ENCODE measurements at places on chromosomes 1 and 21.

DNA sequence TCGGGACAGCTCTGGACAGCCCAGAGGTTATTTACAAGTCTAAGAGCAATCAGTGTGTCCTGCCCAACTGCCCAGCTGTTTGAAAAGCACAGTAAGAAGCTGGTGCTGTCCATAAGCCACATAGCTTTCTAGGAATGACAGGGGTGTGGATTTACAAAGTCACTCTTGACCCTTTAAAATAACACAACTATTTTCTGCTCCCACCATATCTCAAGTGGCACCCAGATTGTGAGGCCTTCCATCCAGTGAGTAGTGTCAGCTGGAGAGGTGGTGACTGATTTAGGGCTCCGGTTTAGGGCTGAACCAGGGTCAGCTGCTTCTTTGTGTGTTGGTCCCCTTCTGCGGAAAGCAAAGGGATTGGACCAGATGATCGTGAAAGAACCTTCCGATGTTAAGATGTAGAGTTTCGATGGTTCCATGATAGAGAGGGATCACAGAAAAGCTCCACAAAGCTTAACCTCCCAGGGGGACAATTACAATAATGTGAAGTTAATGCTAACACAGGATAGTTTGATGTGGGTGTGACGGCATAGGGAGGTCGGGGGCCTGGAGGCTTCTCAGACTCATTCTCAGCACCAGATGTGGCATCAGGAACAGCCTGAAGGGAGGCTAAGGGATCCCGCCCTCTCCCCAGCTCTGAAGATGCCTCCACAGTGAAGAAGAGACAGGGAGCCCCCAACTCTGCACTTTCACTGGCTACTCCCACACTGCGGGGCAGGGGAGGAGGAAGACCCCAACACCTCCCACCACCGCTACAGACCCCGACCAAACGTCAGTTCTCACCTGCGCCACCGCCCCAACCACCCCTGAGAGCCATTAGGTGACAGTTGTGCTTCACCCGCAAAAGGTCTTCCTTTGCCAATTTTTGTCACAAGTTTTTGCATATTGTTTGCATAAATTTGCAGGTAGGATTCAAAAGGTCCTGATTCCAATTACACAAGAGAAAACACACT is 40.6 kb downstream of the LRRC3 start:
- no peak for DNase-seq

DNA sequence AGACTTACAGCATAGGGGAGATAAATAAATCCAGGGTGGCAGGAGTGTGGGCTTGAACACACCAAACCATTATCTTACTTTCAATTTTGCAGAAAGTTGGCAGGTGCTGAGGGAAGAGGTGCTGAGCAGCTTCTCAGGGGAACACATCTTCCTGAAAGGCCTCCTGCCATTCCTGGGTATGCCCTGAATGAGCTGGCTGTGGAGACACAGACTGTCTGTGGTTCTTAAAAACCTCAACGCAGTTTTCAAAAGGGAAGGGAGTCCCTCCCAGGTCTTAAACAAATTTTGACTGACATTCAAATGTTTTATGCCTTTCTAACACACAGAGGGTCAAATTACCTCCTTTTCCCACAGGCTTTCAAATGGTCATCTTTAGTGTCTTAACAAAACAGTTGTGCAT is 166.9 kb downstream of the TNFSF18 start:
- no peak for DNase-seq

DNA sequence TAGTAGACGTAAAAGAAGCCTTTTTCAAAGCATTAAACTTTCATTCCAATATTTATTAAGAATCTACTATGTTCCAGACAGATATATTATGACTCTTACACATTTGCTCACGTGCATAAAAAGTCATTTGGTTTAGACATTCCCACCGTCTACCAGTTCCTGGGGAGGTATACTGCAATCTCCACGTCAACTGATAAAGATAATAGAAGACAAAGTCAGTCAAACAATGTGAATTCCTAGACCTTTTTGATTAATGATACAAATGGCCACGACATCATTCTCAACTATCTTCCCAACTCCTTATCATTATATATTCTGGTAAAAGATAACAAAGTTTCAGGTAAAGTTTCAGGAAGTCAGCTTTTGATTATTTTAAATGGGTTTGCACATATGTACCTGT is 69.0 kb downstream of the SIPA1L2 start:
- no peak for DNase-seq

DNA sequence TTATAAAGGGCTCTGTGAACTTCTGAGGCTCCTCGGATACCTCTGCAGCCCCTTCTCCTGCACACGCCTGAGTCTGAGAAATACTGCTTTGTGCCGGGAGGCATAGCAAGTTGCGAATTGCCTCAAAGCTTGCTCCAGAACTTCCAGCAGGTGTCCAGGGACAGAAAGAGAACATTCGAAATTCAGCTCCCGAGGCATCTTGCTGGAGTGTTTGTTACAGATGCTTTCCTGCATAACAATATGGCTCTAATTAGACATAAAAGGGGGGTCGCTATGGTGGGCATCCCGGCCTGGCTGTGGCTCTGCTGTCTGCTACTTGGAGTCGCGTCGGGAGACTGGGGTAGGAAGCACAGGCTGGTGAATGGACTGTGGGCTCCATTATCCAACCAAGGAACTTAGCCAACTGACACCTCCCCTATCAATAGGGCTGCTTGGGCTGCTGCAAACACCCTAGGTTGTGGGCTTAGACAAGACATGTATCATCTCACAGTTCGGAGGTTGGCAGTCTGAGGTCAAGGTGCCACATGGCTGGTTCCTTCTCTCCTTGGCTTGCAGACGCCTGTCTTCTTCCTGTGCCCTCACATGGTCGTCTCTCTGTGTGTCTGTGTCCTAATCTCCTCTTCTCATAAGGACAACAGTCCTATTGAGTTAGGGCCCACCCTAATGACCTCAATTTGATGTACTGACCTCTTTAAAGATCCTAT is 607.0 kb downstream of the NPHP4 start:
- no peak for DNase-seq

DNA sequence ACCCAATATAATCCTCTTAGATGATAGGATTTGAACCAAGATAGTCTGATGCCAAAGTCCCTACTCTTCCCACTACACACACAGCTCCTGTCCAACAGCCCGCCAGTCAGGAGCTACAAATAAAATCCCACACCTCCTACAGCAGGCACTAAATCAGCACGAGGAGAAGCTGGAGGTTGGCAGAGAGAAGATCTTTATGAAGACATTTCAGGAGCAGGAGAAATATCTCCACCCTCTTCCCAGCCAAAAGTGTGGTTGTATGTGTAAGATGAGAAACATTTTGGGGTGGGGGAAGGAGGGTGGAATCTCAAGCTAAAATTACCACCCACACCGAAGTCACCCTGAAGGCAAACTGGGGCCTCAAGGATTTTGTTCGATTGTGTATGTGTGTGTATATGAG is 54.5 kb downstream of the PLXNA2 start:
- no peak for DNase-seq

DNA sequence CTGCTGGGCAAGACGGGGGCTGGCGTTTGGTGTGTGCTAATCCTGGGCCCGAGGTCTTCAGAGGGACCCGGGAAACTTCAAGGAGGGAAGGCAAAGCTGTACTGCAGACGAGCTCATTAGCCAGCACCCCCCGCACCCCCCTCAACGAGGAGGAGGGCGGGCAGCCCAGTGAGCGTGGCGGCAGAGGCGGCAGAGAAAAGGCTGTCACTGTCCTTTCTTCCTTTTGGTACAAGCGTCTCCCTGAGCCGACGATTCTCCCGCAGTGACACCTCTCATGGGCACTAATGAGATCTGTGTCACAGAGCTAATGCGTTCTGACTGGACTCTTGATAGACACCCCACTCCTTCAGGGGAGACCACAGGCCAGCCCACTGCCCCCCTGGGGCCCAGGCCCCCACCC is 29.5 kb downstream of the DMAP1 start:
- no peak for DNase-seq
